SK-N-SH (cell line): ENCODE measurements at places on chromosomes 5 and 9.

DNA sequence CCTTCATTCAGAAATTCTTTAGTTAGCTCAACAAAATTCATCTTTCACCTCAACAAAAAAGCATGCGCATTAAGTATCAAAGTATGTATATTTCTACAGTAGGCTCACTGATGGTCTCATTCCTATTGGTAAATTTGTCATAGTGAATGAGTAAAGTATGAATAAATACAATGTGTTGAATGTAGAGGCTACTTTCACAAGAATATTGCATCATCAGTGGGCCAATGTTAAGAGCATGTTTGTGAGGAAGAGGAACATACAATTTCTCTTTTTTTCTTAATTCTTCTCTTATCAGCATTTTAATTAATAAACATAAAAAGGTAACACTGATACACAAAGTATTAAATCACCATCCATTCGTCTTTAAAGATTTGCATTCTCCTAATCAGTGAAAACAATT, 505.1 kb downstream of the CETN3 start:
- DNase-seq = no peak

DNA sequence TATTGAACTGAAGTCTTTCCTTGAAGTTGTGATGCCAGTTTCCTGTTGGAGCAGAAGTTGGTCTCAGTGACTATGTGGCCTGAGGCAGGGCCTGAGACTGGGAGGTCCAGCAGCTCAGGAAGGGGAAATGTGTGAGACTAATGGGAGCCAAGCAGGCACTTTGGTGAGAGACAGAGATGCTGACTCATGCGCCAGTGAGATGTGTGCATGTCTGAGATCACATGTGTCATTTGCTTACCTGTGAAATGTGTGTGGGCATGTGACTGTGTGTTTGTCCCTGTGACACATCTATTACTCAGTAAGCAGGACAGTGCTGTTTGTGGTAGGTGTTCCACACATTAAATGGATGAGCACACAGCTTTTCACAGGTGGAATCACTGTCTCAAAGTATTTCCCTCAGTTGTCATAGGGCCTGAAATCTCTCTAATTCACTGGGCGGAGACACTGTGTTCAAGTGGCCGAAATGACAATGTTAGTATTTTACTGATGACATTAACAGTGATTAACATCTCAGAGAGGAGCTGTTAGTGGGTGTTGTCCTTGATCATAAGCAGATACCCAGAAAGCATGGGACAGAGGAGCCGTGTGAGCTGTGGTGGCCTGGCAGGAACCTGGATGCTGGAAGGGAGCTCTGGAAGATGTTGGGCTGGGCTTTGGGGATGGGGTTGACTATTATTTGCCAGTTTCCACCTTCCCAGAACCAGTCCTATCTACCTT, 7.4 kb downstream of the NPR2 start:
- peak; percentile 40 for DNase-seq

DNA sequence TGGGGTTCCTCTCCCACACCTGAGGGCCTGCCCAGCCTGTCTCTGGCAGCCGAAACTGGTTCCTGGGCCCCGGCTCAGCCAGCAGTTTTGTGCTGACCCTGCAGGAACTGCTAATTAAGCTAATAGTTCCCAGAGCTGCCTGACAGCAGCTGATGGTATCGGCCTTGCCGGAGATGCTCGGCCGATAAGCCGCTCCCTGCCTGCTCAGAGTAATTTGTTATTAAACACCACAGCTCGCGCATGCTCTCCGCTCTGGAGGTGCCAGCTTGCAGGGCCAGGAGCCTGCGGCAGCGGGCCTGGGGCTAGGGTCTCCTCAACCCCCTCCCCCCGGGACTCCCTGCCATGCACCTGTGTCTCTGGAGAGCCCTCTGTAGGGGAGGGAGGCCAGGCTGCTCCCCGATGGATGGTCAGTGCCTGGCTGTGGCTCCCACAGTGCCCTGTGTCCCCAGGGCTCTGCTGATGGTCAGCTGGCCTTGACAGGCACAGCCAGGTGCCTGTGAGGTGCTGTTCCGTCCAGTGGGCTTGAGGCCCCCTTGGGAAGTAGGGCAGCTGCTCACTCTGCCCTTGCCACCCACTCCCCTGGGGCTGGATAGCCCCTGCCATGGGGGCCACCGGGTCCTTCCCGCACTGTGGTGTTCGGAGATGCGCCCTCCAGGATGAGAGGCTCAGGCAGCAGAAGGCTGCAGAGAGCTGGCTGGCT, 41.7 kb downstream of the RXRA start:
- DNase-seq = peak; percentile 83

DNA sequence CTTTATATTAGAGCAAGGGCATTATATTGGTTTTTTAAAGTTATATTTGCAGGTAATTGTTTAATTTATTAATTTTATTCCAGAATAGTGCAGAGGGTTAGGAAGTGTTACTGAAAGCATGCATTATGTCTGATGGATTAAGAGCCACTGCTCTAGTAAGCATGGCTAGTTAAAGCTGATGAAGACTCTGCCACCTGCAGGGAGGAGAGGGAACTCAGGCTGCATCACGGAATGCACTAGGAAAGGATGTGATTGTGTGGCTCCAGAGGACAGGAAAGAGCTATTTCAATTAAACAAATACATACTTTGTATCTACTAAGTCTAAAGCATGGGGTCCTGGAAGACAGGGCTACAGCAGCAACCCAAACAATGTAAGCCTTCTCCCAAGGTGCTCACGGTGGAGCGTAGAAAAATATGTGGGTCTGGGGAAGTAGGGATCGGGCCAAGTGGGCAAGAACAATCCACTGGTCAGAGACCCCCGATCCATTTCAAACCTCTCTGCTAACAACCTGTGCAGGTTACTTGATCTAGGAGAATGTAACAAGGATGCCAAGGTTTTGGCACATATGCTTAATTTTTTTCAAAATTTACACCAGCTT, 15.3 kb upstream of the GRXCR2 start:
- DNase-seq = peak; percentile 33

- DNase-seq = no peak
Measured at GRCh38 chr5:103244398-103244797, 14.2 kb upstream of the MACIR start.

- DNase-seq = no peak
Measured at GRCh38 chr5:74294231-74294705, 346.3 kb downstream of the ENC1 start.

GRCh38 chr9:82353631-82354278, 365.2 kb downstream of the SPATA31D1 start:
- DNase-seq = no peak

DNA sequence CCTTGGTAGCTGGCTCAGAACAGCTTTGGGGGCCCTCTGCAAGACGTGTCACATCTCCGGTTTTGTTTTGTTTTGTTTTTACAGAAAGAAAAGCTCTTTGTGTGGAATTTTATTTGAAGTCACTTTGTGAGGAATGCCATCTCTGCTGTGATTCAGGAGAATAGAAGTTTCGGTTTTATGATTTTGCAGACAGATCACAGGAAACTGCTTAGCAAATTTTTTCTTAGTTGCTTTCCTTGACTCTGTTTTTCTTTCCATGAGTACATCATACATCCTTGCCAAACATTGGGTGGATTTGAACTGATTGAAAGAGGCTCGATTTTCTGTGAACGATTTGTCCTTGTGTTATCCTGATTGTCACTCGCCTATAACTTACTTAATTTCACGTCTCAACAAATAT, 5.1 kb downstream of the SEMA5A start:
- no peak for DNase-seq
